Astrocyte of the hippocampus (primary cell): ENCODE measurements at places on chromosomes 4 and X.

GRCh38 chrX:2819345-2820135 is 9.2 kb upstream of the GYG2 start:
- DNase-seq = peak; percentile 31

GRCh38 chr4:40980318-40980883 is 230.6 kb downstream of the NSUN7 start:
- peak; percentile 28 for DNase-seq

DNA sequence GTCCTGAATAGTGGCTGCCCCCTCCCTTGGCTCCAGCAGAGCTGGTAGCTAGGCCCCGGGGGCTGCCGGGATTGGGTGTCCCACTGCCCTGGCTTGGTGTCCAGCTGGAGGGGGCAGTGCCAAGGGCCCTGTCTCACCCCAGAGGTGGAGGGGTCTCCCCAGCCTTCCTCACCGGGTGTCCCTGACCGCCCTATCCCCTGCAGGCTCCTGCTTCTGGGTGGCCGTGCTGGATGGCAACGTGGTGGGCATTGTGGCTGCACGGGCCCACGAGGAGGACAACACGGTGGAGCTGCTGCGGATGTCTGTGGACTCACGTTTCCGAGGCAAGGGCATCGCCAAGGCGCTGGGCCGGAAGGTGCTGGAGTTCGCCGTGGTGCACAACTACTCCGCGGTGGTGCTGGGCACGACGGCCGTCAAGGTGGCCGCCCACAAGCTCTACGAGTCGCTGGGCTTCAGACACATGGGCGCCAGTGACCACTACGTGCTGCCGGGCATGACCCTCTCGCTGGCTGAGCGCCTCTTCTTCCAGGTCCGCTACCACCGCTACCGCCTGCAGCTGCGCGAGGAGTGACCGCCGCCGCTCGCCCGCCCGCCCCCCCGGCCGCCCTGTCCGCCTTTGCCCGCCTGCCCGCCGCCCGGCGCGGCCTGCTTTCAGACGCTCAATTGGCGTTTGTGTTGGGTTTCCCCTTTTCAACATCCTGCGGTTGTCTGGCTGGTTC is 4.6 kb downstream of the NAT8L start:
- no peak for DNase-seq

GRCh38 chrX:149830192-149830873 is 48.6 kb downstream of the MAGEA9 start:
- DNase-seq = peak; percentile 62

- no peak for DNase-seq
These were observed 27.3 kb downstream of the ASMTL start for GRCh38 chrX:1425381-1425780.

DNA sequence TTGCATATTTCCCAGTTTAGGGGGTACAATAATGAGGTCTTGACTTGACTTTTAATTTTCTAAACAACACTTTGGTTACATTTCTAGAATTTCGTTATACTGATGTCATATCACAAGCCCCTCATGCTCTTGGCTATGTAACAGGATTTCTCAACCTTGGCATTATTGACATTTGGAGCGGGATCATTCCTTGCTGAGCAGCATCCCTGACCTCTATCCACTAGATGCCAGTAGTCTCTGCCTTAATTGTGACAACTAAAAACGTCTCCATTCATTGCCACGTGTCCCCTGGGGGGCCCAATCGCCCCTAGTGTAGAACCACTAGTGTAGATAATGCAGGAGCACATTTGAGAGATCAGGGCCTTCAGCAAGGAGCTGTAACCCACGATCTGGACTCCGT is 234.2 kb upstream of the MID1 start:
- no peak for DNase-seq
